ENCODE measurements at places on chromosomes 3 and 15.
A peak's percentile ranks its signal among the peaks of the same experiment; 100 is the strongest.

- DNase-seq = no peak
These were observed 10.5 kb upstream of the CCK start for GRCh38 chr3:42276141-42277132.

DNA sequence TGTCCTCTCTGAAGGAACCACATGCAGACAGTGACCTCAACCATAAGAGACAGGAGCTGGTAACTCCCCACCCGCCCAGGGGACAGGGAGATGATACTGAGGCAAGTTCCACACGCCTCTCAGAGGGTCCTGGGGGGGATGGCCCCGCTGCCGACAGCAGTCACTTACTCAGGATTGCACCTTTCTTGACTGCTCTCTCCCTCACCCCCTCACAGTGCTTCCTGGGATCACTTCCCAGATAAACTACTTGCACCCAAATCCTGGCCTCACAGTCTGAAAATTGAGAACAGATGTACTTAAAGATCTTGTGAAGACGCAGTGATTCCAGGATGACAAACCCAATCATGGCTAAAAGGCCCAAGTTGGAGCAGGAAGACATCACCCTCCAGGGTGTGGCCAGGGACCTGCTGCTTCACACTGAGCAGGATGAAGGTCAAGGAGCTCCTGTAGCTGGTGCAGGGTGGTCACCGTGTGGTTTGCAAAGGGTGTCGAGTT lies 207.6 kb downstream of the ADAMTS17 start:
- DNase-seq = no peak

GRCh38 chr3:50274371-50275104 lies 4.3 kb upstream of the LSMEM2 start:
- DNase-seq = peak; percentile 88

DNA sequence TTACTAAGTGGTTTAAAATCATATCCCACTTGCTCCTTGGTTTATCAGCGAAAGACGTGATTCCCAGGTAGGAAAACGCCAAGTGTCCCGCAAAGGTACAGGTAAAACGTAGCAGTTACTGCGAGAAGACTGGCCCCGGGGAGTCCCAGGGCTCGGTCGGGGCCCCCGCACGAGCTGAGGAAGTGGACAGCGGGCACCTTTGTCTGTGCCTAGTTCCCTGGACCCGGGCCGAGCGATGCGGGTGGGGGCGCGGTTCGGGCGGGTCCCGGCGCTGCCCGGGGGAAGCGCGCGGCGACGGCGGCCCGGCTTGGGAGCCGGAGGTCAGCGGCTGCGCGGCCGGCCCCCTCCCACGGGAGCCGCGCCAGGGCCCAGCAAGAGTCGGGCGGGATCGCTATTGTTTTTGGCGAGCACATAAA lies 864 bp upstream of the NEO1 start:
- DNase-seq = no peak

DNA sequence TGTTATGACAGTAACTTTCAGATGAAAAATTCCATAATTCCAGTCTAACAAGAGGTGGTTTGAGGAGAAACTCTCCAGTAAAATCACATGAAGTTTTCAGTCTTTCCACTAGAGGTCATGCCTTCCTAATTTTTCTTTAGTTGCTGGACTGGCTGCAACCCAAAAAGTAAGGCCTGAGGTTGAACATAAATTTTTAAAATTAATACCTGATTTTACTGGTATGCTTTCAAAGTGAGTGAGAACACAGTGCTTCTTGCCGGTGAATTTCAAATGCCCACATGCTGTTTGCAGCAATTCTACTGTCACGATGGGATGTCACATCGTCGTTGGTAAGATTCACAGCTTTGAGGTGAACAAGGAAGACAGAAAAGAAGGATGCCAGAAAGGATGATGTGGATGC lies 89.0 kb upstream of the FGF12 start:
- no peak for DNase-seq

DNA sequence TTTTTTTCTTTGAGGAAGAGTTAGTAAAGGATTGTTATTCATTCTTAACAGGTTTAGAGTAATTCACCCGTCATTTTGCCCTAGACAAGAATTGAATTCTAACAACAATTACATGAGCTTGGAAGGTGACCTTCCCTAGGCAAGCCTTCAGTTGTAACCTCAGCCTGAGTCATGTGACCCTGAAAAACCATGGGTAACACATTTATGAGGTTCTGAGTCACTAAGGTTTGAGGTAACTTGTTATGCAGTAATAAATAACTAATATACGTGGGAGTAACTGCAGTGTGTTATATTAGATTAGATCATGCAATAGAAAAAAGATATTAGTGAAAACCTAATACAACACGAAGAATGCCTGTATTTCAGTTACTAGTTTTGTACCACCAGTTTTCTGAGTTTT lies 237.6 kb upstream of the NDN start:
- DNase-seq = no peak

- DNase-seq = no peak
These were observed 58.5 kb downstream of the DCUN1D1 start for GRCh38 chr3:182921665-182922355.

GRCh38 chr3:45332901-45333407 lies 55.4 kb upstream of the LARS2 start:
- no peak for DNase-seq

DNA sequence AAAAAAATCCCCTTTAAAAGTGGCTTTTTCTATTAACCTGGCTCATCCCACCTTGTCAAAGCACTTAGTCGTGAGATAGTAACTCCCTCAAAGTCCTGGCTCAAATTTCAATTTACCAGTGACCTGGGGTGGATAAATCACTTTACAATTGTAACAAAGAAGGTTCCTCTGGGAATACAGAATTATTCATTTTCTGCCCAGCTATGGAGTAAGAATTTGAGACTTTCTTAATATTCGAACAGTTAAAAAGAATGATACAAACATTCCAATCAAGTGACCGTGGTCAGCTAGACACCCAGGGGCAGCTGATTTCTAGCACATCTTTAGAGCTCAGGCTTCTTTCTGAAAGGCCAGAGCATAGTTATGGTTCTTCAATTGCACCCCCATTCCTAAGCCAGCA lies 291.0 kb upstream of the TGFBR2 start:
- no peak for DNase-seq

Measured in activated CD8-positive, alpha-beta T cell treated with anti-CD3 and anti-CD28 coated beads for 36 hours (primary cell).